CD4-positive, alpha-beta T cell treated with Interleukin-6 for 4 hours (primary cell): ENCODE measurements at places on chromosomes 7 and 10.
A peak's percentile ranks its signal among the peaks of the same experiment; 100 is the strongest.

DNA sequence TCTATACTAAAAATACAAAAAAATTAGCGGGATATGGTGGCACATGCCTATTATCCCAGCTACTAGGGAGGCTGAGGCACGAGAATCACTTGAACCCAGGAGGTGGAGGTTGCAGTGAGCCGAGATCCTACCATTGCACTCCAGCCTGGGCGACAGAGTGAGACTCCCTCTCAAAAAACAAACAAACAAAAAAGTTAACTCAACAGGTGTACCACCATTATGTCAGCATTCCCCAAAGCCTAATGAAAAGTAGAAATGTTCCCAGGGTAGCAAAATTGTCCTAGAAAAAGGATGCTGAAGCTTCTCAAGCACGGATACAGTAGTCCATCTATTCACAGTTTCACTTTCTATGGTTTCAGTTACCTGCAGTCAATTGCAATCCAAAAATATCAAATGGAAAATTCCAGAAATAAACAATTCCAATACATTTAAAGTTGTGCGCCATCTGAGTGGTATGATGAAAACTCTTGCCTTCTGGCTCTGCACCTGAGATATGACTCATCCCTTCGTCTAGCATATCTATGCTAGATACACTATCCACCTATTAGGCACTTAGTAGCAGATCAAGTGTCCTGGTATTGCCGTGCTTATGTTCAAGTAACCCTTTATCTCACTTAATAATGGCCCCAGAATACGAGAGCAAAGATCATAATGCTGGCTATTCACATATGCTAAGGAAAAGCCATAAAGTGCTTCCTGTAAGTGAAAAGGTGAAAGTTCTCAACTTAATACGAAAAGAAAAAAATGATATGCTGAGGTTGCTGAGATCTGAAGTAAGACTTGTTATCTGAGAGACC, 37.2 kb upstream of the SLC35G1 start:
- no peak for DNase-seq

GRCh38 chr10:80535671-80536360, 1.9 kb upstream of the SH2D4B start:
- DNase-seq: peak; percentile 81

- DNase-seq: no peak
These were observed 161.7 kb upstream of the PLXDC2 start for GRCh38 chr10:19654576-19654975.

DNA sequence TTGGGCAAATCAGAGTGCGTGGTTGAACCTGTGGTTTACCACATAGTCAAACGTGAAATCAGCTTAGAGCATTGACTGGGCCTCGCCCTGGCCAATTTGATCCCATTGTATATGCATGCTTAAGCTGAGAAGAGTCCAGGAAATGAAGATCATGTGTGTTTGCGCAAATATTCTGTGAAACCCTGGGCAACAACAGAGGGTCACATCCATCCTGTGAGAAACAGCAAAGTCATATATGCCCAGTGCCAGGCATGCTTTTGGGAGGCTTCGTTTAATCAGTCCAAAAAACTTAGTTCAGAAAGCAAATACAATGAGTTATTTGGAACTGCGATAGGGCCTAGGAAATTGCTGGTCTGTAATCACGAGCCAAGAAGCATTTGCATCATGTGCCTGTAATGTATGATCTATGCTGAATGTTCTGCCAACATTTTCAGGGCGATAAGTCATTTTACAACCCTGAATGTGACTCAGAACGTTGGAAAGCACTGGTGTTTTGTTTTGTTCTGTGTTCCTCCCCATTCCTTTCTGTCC, 412.1 kb upstream of the CELF2 start:
- no peak for DNase-seq

DNA sequence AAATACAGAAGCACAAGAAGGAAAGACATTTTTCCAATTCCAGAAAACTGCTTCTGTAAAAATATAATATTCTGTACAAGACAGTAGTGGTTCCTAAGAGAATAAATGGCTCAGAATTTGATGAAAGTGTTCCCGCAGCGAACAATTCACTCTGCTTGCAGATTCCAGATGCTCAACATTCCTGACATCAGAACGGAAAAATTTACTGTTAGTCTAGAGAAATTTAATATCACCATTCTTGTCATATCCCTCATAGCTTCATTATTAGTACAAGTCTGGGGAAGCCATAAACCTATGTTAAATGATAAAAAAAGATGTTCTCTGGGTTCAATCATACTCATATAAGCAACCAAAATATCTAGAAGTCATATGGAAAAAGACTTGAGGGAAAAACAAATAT, 83.6 kb downstream of the MPP7 start:
- DNase-seq: no peak

- DNase-seq: peak; percentile 49
These were observed 63.9 kb downstream of the TMEM209 start for GRCh38 chr7:130141161-130141883.

- DNase-seq: no peak
These were observed 99.6 kb upstream of the AUTS2 start for GRCh38 chr7:69498671-69499070.

GRCh38 chr7:47181746-47182361, 400.1 kb downstream of the TNS3 start:
- DNase-seq: no peak

- no peak for DNase-seq
These were observed 133.4 kb upstream of the CSTF2T start for GRCh38 chr10:51832652-51833383.

DNA sequence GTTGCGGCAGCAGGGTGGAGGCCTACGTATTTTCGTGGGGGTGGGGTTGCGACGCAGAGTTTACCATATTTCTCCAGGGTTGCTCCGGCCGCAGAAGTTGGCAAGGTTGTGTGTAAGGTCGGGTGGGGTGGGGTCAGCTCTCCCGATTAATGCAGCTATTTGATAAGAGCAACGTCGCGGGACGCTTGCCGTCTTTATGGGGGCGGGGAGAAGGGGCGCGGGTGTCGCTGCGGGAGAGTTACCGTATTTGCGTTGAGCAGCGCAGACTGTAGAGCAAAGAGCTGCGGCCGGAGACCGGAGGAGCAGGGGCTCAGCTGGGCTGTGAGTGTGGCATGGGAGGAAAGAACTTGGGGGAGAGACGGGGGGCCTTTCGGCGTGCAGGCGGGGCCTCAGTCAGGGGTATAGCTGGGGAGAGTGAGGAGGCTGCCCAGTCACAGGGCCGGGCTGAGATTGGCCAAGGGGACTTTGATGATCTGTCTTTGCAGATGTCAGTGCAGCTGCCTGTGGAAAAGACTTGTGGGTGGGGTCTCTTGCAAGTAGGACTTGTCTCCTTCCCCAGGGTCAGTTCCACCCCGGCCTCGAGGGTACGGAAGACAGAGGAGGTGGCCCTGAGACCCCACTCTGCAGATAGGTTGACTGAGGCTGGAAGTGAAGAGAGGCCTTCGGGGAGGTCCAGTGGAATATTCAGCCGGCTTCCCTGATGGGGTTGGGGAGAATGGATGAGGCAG, 26.6 kb downstream of the ZNF775 start:
- no peak for DNase-seq
